ENCODE measurements at places on chromosomes 16 and 17.

DNA sequence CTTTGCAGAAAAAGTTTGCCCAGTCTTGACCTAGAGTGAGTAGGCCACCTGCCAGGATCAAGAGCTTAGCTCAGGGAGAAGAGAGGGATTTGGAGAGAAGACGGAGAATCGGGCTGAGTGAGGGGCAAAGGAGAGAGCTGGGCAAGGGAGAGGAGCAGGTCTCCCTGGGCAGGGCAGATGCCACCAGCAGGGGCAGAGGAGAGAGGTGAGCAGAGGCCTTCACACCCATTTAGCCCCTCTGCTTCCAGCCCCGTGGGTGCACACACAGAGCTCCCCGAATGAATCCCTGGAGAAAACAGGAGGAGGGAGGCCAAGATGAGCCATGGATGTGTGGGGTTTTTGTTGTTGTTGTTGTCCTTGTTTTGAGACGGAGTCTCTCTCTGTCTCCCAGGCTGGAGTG lies 29.2 kb downstream of the TBX4 start:
- no peak for DNase-seq
- H3K36me3 ChIP-seq, result no peaks in the 10 kb centered on the region
- no peak overlapping the region for H3K4me3 ChIP-seq
- H3K4me1 ChIP-seq, result no peaks in the 10 kb centered on the region
- H3K27ac ChIP-seq, result no peak overlapping the region
- H3K27me3 ChIP-seq, result no peaks in the 10 kb centered on the region

GRCh38 chr17:67435122-67435521 lies 58.0 kb downstream of the PITPNC1 start:
- no peaks in the 10 kb centered on the region for H3K27me3 ChIP-seq
- peak; percentile 59 for DNase-seq
- no peak overlapping the region for H3K4me3 ChIP-seq
- peak overlapping the region; percentile 93 for H3K27ac ChIP-seq
- H3K4me1 ChIP-seq, result peaks cover 81% of the 10 kb centered on the region

- no peak overlapping the region for H3K27ac ChIP-seq
- no peak for DNase-seq
- H3K27me3 ChIP-seq, result no peaks in the 10 kb centered on the region
- H3K4me1 ChIP-seq, result no peaks in the 10 kb centered on the region
Measured at GRCh38 chr16:66858740-66859396, 14.7 kb downstream of the CA7 start.

DNA sequence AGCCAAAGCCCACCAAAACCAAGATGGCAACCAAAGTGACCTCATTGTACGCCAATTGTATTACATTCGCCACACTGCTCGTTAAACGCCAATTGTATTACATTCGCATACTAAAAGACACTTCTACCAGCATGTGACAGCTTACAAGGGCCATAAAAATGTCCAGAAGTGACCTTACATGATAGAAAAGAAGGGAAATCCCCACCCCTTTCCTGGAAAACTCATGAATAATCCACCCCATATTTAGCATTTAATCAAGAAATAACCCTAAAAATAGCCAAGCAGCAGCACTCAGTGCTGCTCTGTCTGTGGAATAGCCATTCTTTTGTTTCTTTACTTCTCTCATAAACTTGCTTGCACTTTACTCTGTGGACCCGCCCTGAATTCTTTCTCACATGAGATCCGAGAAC lies 25.7 kb downstream of the PSMD7 start:
- H3K4me1 ChIP-seq, result no peaks in the 10 kb centered on the region
- peaks cover 9% of the 10 kb centered on the region for H3K36me3 ChIP-seq
- no peak for DNase-seq
- no peak overlapping the region for H3K4me3 ChIP-seq

DNA sequence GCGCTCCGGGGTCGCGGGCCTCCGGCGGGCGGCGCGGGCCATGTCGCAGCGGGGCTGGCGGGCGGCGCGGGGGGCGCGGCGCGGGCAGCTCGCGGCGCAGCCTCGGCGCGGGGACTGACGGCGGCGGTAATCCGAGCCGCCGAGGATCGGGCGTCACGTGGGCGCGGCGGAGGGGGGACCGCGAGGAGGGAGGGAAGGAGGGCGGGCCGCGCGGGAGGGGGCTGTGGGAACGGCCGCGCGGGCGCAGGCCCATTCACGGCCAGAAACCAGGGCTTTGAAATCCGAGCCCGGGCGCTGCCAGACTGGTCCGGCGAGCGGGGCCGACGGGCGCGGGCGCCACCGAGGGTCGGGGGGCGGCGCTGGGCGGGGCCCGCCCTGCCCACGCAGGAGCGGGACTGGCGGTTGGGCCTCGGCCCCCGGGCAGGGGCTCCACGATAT lies at the start of gene MTSS2:
Gene MTSS2 (minus strand): TSS at position 116 of the 438 bp plus-strand sequence. CDS start 262 bp downstream, outside the sequence.
- H3K36me3 ChIP-seq, result no peaks in the 10 kb centered on the region
- H3K4me1 ChIP-seq, result peaks cover 7% of the 10 kb centered on the region
- H3K27me3 ChIP-seq, result peaks cover 6% of the 10 kb centered on the region
- no peak within 1 kb of the TSS for H3K27ac ChIP-seq
- DNase-seq, result no peak
- no peak within 1 kb of the TSS for H3K4me3 ChIP-seq

DNA sequence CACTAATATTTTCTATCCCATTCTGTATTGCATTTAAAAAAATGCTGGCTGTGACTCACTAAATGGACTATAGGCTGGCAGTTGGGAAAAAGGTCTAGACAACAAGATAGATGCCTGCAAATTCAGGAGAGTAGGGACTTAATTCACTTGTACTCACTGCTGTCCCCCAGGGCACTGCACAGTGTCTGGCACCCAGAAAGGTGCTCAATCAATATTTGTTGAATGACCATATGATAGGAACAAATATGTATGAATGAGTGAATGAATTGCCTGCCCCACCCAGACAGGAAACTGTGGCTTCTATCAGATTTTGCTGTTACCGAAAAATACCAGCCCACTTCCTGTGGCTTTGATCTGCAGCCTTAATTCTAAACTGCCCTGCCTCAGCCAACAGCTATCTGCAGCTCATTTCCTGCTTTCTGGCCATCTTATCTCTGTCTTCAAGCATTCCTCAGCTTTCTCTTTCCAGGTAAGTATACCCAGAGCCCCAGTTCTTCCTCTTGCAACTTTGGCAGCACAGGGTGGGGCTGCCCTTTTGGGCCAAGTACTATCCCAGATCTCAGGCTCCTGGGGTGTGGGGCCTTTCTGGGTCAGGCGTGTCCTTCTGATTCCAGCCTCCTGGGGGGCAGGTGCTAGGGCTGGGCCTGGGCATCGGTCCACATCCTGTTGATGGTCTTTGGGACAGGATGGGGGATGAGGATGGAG lies 15.3 kb upstream of the TNS4 start:
- peak overlapping the region; percentile 53 for H3K4me3 ChIP-seq
- H3K27me3 ChIP-seq, result no peaks in the 10 kb centered on the region
- peak overlapping the region; percentile 10 for H3K27ac ChIP-seq
- peak; percentile 73 for DNase-seq
- H3K36me3 ChIP-seq, result no peaks in the 10 kb centered on the region

All from naive thymus-derived CD4-positive, alpha-beta T cell (primary cell).